Myocyte (in vitro differentiated cells): ENCODE measurements at places on chromosomes 2 and 18.

GRCh38 chr2:107313316-107313715, 427.3 kb upstream of the ST6GAL2 start:
- DNase-seq: no peak

GRCh38 chr2:85711578-85712060, 17.5 kb downstream of the GNLY start:
- DNase-seq: no peak

DNA sequence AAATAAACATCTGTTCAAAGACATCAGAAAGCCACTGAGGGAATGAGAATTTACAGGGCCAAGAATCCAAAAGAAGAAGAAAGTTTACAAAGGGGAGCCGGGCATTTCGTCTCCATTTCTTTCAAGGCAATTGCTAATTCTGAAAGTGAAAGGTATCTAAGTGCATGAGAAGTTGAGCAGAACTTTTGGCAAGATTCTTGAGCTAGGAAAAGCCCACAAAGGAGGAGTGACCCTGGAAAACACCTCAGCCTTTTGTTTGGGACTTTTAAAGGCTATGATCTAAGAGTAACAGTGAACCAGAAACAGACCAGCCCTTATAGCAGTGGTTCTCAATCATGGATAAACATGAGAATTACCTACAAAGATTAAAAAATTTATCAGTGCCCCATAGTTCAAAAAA, 87.4 kb downstream of the MDH1 start:
- DNase-seq: no peak

GRCh38 chr2:101770726-101771125, 73.2 kb downstream of the MAP4K4 start:
- DNase-seq: peak; percentile 87

GRCh38 chr18:13382366-13382953, 163.9 kb downstream of the LDLRAD4 start:
- DNase-seq: no peak

GRCh38 chr2:231057590-231057989, 923 bp downstream of the PSMD1 start:
- no peak for DNase-seq

DNA sequence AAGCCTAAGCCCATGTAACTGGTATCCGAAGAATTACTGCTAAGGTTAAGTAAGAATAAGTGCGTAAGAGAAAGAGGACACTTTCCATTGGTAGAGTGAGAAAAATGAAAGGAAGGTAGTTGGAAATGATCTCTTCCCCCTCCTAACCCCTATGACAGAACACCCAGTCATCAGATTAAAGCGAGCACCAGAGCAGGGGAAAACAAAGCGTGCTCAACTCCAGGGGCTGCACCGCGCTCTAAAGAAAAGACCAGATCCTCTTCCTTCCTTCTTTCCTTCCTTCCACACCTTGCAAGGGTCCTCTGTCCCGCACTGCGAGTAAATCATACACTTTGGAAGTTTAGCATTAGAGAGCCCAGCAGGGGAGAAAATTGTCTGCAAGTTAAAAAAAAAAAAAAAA, 971 bp upstream of the CDH7 start:
- DNase-seq: no peak

DNA sequence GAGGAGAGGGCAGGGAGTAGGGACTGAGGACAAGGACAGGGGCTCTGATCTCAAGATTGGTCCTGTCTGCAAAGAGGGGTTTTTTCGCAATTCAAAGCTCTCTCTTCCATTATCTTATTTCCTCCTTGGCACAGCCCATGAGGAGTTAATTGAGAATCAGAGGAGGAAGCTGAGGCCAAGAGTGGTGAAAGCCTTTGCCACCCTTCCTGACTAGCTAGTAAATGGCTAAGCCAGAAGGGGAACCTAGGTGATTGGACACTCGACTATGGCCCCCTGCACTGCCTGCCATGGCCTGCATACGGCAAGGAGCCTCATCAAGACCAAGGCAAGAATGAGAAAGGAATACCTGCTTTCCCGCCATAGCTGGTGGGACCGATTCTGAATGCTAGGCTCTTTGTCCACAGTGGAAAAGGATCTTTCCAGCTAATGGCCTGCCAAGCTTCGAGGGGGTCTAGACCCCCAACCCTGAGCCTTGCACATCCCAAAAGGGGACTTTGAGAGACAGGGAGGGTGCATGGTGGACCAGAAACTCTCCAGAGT, 237.9 kb downstream of the HAUS1 start:
- no peak for DNase-seq

DNA sequence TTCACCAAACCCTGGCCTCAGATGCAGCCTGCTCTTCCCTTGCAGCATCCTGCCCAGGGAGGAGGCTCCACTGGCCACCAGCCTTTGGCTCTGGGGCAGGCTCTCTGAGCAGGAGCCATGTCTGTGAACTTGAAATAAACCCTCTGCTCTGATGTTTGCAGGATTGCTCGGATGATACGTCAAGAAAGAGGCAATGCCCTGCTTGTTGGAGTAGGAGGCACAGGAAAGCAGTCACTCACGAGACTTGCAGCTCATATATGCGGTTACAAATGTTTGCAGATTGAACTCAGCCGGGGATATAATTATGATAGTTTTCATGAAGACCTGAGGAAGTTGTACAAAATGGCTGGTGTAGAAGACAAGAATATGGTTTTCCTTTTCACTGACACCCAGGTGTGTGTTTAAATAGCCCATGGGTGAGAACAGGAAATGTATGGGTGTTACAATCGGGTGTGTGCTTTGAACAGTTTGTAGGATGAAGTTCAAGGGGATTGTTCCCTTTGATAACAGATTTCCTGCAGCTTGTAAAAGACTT, 177.9 kb downstream of the DNAH6 start:
- no peak for DNase-seq

- no peak for DNase-seq
Measured at GRCh38 chr2:60519231-60519863, 34.1 kb downstream of the BCL11A start.

GRCh38 chr2:224058048-224058775, 19.1 kb upstream of the SERPINE2 start:
- no peak for DNase-seq

GRCh38 chr18:33839452-33840211, 261.6 kb downstream of the ASXL3 start:
- DNase-seq: peak; percentile 7

DNA sequence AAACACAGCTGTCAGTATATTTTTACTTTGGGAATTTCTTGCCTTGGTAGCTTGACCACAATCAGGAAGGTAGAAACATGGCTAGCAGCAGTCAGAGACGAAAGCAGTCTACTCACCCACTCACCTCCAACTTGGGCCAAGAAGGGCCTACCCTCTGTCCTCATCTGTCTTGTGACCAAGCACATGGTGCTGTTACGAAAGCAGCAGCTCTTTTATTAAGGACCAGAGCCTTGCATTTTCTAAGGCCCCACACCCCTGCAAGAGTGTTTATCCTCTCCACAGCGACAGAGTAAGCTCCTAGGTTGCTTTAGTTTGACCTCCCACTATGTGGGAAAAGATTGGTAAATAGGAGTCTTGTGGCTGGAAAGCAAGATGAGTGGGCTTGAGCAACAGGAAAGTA, 31.3 kb upstream of the MSTN start:
- DNase-seq: peak; percentile 81

DNA sequence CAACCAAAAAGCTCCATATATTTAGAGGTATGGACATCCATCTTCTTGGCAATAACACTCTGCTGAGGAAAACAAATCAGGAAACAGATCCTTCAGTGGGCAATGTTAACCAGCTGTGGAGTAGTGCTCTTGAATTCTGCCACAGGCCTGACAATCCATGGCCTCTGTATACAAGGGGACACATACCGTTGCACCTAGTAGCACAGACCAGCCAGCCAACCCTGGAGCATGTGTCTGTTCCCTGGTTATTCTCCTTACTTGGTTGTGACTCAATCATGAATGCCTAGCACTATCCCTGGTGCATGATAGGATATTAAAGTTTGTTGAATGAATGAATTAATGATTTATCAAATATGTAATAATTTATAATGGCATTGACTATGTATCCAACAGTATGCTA, 261.4 kb upstream of the MGAT5 start:
- DNase-seq: no peak

GRCh38 chr2:172256886-172257285, 154.2 kb upstream of the DLX2 start:
- peak; percentile 75 for DNase-seq

- DNase-seq: no peak
Measured at GRCh38 chr2:43055985-43056384, 170.4 kb downstream of the ZFP36L2 start.
